ENCODE measurements at places on chromosomes 5 and 9.

DNA sequence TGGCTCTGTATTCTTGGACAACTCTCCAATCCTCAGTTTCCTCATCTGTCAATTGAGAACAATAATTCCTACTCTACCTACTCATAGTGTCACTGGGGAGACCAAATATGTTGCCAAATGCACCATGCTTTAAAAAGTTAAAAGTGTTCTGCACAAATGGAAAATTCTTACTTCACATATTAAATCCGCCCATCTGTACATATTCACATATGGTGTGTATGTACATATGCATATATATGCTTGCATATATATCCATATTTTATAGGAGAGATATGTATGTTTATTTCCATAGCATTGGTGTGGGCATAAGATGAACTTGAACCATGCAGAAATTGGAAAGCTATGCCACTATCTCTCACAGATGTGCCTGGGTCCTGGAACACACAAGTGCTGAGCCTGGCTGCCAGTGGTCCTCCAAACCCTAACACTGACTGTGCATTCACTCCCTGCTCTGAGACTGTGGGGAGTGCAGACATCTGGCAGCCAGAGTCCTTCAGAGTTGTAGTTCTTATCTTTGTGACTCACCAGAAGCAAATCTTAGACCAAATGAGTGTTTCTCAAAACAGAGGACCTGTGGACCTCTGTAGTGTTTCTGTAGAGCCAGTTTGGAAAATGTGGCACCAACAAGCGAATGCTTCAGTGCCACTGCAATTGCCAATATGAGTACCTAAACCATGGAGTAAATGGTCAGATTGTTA, 168.7 kb downstream of the GRIA1 start:
- DNase-seq, result no peak

- no peak for DNase-seq
Measured at GRCh38 chr5:132428484-132429462, 59.3 kb downstream of the SLC22A5 start.

DNA sequence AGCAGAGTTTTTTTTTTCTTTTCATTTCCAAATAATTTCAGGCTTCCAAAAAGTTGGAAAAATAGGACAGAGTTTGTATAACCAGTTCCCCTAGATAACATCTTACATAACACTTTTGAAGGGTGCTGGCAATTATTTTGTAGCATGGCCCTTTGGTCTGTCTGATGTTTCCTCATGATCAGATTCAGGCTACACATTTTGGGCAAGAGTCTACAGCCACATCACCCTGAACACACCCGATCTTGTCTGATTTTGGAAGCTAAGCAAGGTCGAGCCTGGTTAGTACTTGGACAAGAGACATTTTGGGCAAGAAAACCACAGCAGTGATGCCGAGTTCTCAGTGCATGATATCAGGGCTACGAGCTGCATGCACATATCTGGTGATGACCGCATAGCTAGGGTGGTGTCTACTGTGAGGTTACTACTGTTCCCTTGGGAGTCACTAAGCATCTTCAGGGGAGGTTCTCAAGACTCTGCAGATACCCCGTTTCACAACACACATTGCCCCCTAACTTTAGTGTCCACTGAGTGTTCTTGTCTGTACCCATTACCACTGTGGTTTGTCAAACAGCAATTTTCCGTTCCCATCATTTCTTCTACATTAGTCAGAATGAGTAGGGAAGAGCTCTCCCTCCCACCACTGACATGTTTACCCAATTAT, 86.2 kb downstream of the TTC39B start:
- DNase-seq, result no peak

DNA sequence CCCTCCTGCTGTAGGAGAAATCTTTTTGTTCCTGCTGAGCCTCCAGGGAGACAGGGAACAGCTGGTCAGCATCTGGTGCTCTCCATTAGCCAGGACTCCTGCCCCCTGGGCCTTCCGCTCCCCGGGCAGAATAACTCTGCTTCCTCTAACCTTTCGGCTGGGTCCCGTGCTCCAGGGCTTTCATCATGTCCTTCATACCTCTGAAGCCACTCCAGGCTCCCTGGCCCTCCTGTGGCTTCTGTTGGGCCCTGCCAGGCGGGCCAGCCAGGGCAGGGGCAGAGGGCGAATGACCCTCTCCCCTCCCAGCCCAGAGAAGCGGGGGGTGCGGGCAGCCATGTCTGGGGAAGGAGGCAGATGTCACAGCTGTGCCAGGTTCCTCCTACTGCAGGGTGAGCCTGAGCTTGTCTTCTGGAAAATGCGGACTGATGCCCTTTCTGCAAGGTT, 81.7 kb upstream of the LMX1B start:
- no peak for DNase-seq

- no peak for DNase-seq
Measured at GRCh38 chr5:57780306-57780960, 297.8 kb upstream of the ACTBL2 start.

GRCh38 chr5:35339616-35340100, 109.4 kb upstream of the PRLR start:
- DNase-seq, result no peak

DNA sequence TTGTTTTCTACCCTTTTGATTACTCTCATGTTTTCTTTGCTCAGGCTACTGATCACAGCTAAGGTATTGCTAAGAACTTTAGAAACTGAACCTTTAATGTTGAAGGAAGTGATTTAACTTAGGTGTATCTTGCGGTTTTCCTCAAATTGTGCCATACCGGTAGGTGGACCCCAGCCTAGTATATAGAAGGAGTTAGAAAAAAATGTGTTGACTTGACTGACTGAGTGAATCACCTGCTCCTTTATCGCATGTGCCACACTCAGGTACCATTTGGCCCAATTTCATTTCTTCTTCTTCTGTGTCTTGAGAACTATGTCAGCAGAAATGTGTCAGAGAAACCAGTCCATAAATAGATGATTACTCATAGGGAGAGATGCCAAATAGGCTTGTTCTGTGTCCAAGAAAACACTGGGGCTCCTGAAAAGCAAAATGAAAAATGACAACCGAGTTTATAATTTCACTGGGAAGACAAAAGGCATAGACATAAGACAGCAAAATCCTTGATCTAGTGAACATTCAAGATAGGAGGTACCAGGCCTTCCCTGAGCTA, 19.4 kb downstream of the PLPPR1 start:
- DNase-seq, result no peak

Data from stimulated activated effector memory CD8-positive, alpha-beta T cell treated with anti-CD3 and anti-CD28 coated beads, Interleukin-12 subunit alpha, Interleukin-12 subunit beta, amount 100 ng/mL, for 72 hours (primary cell).